Inflammatory macrophage (primary cell): ENCODE measurements at places on chromosomes 11 and 22.

GRCh38 chr22:45895436-45896152 is 81.4 kb downstream of the WNT7B start:
- no peak for DNase-seq

DNA sequence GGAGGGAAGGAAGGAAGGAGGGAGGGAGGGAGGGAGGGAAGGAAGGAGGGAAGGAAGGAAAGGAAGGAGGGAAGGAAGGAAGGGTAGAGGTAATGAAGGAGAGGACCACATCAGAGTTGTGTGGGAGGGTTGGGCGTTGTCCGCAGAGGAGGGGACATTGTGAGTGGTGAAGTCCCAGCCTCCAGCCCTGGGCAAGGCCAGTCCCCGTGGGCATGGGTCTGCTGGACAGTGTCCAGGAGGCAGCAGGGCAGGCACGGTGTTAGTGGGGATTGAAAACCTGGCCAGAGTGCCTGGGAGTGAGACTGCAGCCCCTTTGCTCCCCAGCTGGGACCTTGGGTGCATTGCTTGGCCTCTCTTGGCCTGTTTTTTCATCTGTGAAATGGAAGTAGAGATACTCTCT is 1462.3 kb downstream of the BRD1 start:
- no peak for DNase-seq

GRCh38 chr11:104164028-104164520 is at the start of gene PDGFD:
Gene PDGFD (minus strand): TSS chr11:104164147.
- DNase-seq, result peak; percentile 40

DNA sequence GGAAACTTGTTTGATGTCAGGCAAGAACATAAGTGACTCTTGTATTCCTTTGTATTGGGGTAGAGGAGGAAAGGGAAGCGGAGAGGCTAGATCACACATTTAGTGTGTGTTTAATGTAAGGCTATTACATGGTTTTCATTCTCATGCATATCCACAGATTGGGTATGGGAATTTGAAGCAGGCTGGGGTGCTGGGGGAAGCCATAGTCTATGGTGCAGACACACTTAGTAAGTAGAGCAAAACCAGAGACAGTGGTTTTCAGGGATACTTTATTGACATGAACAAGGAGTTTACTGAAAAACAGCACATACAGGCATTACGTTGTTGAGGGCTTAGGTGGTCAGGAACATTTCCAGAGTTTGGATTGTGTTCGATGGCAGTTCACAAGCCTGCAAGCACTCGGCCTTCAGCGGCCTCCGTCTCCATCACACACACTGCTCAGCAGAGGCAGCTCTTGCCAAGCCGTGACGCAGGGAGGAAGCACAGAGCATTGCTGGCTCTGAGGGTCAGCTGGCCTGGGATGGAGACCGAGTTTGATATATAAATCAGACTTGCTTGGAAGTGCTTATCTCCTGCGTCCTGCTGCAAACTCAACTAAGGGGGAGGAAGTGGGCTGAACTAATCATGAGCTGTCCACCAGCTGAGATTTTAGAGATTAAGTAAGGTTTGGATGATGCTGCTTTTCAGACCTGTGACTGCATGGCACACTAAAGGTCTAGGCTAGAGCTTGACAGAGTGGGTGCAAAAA is 25.3 kb downstream of the SCN3B start:
- DNase-seq, result peak; percentile 14

GRCh38 chr11:95512177-95512576 is 277.4 kb downstream of the FAM76B start:
- no peak for DNase-seq

DNA sequence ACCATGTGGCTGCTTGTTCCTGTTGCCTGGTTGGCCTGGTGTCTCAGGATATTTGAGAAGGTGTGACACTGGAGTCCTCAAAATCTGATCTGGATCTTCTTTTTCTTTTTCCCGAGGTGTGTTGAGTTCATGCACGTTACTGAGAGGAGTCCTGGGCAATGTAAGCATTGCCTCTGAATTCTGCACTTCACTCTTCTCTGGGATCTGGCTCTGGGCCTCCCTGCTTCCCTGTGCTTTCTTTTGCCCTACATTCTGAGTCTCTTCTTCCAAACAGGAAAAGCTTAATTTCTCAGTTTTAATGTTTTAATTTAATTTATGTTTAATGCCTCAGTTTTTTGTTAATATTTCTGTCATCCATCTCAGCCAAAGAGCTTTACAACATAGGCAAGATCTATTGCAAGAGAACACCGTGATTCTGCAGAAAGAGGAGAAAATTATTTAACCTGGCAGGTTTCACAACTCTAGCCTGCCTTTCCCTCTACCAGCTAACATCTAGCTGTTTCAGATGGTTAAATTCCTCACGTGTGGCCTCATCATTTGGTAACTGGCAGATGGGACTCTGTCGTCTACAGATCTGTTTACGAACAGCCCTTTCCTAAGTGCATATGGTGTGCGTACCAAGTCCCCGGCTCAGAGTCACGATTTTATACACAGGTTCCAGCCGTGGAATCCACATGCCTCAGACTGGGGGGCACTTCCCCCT is 24.7 kb downstream of the LDLRAD3 start:
- no peak for DNase-seq

DNA sequence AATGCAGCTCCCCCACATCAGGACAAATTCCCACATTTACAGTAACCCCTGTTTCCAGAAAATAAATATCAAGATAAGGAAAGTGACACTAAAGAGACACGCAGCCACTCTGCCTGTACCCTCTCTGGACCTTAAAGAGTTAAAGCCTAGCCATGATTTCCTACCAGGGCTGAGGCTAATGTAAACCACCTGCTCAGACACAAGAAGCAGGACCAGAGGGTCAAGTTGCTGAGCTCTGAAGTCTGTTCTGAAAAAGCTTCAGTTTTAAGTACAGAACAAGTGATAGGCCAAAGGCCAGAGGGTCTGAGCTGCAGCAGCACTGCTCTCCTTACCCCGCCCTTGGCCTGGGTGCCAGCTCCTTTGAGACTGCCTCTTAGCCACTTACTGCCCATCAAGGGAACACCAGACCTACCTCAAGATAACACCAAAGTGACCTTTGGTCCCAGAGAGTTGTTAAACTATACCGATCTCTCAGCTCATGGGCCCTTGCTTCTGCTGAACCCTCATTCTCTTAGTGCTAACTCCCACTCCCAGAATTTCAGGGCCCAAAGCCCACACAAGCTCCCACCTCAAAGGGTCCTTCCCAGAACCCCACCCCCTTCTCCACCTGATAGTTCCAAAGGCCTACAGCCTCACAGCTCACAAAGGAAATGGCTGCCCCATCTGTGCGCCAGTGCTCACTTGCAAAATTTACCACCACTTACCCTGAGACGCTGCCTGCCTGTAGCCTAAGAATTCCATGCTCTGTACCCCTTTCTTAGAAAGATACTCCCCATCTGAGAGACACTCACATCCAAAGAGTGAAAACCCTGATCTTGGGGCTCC is 40.5 kb downstream of the IL18BP start:
- DNase-seq, result no peak
